Pancreas (tissue), 10 donors: ENCODE measurements at places on chromosomes 6 and 20. TPM values are rescaled to one million over a fixed set of nuclear protein-coding genes. Genes with fewer than 3 reads are reported as not detected.

Gene KHDC1
- polyA plus RNA-seq: 1.9 TPM

Gene SAMD3
- 5.9 TPM for polyA plus RNA-seq

Gene IYD
- 0.12 TPM for polyA plus RNA-seq

Gene GLP1R
- 3.4 TPM for polyA plus RNA-seq

Gene RIPOR2
- 0.89 TPM for polyA plus RNA-seq

Gene SLX4IP
- polyA plus RNA-seq: 2.7 TPM

Gene LINC00237
- 0.92 TPM for polyA plus RNA-seq

- no peak for DNase-seq
These were observed 36.0 kb downstream of the ADNP start for GRCh38 chr20:50895111-50895830.

GRCh38 chr20:38776363-38776762 lies 28.1 kb downstream of the ACTR5 start:
- DNase-seq: no peak

GRCh38 chr20:63538204-63539091 lies 1.3 kb upstream of the PTK6 start:
- DNase-seq: peak; percentile 88

GRCh38 chr6:75418233-75418632 lies 75.4 kb downstream of the FILIP1 start:
- no peak for DNase-seq

GRCh38 chr20:37228656-37229055 lies 33.0 kb downstream of the GHRH start:
- no peak for DNase-seq

GRCh38 chr6:97864826-97865225 lies 581.8 kb upstream of the MMS22L start:
- DNase-seq: no peak
